ENCODE measurements at places on chromosomes 6 and 20.

DNA sequence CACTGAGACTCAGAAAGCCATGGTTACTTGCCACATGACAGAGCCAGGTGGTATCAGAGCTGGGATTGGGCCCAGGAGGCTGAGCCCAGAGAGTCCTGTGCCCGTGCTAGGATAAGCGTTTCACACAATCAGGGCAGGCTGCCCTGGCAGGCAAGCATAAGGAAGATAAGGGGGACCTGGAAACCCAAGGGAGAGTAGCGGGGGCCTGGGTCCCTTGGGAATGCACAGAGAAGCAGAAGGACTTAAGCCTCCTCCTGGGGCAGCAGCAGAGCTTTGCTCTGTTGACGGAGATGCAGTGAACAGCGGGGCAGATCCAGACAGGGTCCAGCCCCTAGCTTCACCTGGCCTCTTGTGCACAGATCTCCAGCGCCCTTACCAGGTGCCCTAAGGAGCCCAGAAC is 8.7 kb downstream of the TRIB3 start:
- DNase-seq = no peak

- DNase-seq = no peak
Measured at GRCh38 chr6:71222671-71223070, 65.9 kb upstream of the OGFRL1 start.

DNA sequence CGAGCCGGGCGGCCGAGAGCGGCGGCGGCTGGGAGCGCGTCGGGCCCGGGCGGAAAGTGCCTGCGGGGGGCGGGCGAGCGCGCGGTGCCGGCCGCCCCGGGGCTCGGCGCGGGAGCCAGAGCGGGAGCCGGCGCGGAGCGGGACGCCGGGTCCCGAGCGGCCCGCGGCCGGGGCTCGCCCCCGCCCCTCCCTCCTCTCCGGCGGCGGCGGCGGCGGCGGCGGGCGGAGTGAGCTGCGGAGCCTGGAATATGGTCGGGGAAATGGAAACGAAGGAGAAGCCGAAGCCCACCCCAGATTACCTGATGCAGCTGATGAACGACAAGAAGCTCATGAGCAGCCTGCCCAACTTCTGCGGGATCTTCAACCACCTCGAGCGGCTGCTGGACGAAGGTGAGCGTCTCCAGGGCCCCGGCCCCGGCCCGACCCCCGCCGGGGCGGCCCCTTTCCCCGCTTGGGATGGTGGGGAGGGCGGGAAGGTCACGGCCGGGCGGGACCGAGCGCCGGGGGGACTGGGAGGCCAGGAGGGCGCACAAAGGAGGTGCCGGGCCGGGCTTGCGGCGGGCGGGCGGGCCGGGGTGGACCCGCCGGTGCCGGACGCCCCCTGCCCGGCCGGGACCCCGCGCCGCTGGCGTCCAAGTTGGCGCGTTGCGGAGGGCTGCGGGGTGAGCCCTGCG is 565 bp downstream of the QKI start:
- DNase-seq = no peak

DNA sequence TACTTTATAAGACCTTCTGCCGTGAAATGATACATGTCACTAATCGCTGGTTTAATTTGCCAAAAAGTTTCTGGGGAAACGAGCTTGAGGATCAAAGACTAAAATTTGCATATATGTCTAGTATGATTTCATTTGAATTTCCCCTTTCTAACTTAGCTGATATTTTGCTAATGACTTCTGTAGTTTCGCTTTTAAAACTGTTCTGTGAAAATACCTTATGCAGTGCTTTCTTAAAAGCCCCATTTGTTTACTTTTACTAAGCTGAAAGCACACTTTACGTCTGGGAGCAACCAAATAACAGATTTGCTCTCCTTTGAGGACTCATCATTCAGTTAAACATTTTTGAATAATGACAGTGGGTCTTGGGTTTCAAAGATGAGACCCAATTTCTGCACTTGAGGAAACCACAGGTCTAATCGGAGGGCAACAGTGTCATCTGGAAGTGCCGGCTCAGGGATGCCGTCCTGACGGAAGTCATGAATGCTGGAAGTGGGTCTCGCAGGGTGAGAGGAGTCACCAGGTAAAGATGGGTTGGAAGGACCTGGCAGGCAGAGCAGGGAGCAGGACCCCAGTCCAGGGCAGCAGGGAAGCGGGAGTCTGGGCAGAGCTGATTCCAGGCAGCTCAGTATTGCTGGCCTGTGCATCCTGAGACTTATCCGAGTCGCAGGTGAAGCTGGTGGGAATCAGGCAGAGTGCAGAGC is 33.2 kb downstream of the PLEKHG1 start:
- no peak for DNase-seq

DNA sequence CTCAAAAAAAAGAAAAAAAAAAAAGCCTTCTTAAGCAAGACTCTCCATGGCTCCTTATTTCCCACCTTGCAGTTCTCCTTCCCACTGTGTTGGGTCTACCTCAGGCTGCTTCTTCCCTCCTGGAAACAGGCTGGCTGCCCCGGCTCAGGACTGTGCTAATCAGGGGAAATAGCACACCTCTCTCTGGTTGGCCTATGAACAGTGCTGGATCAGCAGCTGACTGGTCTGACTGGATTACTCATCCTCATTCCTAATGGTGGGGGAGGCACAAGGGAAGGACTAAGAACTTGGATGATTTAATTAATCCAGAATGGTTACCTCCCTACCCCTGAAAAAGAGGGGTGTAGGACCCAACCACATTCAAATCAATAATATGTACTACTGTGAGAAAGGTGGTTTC is 3.9 kb upstream of the SRSF3 start:
- DNase-seq = no peak

GRCh38 chr20:43579861-43580793 is 10.6 kb upstream of the IFT52 start:
- DNase-seq = no peak

GRCh38 chr6:160667639-160668481 is 3.8 kb upstream of the LPA start:
- no peak for DNase-seq

GRCh38 chr6:21526974-21527373 is 66.6 kb upstream of the SOX4 start:
- DNase-seq = no peak

DNA sequence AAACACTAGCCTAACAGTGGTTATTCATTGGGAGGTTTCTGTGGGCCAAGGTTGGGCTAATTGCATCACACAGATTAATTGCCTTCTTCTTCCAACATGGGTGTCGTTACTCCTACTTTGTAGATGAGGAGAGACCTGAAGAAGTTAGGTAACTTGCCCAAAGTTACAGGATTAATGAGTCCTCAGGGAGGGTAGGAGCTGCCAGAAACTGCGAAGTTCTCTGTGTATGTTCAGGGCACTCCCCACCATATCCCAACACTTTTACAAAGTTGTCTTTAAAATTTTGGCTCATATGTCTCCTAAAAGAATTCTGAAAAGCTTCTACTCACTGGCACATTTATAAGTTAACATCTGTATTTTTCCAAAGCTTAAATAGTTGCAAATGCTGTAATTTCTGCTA is 323.5 kb upstream of the HSF2 start:
- DNase-seq = no peak
